Activated CD4-positive, alpha-beta T cell treated with anti-CD3 and anti-CD28 coated beads for 24 hours (primary cell): ENCODE measurements at places on chromosomes 16 and 17.

DNA sequence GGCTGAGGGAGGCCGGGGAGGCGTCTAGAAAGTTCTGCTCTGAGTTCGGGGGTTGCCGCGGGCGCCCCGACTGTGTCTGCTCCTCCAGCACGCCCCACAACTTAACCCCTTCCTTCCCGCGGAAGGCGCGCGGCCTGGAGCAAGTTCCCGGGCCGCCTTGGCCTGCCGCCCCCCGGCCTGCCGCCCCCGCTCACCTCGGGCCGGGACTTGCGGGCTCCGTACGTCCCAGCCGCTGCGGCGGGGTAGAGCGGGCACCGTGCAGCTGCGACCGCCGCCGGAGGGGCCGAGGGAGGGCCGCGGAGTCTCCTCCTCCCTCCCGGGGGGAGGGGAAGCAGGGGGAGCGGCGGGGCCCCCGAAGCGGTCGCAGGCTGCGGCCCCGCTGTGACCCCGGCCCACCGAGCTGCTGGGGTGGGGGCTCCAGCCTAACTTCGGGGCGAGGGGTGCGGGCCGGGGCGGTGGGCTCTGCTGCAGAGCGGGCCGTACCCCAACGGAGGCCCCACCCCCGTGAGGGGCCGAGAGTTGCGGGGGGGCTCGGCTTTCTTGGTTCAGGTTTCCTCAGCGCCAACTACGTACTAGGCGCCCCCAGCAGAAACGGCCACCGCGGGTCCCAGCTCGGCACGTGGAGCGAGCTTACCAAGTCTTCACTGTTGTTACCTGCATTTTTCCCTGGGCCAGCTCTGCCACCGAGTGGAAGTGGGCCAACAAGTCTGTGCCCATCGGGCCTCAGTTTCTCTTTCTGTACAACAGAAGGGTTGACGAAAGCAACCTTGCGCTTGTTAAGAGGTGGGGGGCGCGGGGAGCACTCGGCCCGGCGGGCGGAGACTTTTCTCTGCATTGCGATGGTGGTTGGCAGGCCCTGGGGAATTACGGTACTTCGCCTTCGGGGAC is at the start of gene CCDC102A:
Gene CCDC102A (minus strand): TSS at position 266 of the 888 bp plus-strand sequence. CDS start 7,394 bp downstream, outside the sequence.
- peak; percentile 35 for DNase-seq

- DNase-seq = peak; percentile 33
Observed at GRCh38 chr16:3716831-3717234, 491 bp downstream of the TRAP1 start.

DNA sequence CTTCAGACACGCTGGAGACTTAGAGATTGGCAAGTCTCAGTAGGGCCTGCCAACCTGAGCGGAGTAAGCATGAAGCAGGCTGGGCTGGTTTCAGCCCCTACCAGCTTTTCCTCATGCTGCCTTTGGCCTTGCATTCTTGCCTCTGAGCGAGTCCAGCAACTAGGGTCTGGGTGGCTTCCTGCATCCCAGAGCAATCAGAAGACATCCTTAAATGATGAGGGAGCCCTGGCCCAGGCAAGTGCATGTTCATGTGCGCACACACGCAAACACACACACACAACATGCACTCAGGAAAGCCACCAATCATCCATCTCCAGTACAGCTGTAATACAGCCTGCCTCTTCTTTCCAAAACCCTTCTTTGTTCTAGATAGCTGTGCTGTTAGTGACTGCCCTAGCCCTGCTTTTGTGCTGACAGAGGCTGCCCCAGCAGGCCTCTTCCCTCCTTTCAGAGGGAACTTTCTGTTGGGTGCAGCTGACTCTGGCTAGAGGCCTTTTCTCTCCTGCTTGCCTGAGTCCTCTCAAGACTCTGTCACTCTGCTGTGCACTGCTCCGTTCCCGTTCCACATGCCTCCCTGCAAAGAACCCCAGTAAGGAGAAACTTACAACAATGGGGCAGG is 30.7 kb upstream of the TBX2 start:
- DNase-seq = no peak

- no peak for DNase-seq
Observed at GRCh38 chr16:15031179-15031578, 24.7 kb downstream of the NTAN1 start.

DNA sequence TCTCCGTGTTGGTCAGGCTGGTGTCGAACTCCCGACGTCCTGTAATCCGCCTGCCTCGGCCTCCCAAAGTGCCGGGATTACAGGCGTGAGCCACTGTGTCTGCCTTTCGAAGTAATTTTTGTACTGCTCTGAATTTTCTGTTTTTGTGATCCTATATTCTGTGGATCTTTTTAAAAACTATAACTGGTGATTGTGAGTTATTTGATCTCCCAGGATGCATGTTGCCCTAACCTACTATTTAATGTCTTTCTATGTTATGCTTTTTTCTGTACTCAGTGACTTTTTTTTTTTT is 2.5 kb downstream of the RSPRY1 start:
- no peak for DNase-seq

- DNase-seq = no peak
Observed at GRCh38 chr17:17355426-17355825, 52.3 kb downstream of the NT5M start.

DNA sequence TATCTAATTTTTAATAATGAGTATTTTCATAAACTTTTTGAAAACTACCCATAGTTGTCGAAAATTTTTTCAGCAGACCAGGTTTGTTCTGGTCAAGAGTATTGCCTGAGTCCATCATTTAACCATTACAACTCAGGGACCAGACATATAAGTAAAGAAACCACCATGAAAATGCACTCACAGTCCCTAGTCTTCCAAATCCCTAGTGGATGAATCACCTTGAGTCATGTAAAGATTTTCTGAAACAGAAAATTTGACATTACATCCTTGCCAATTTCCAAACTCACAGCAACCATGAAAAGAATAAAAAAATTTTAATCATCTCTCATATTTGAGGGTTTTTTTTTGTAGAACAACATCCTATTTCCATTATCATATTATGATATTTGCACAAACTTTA is 1337.5 kb upstream of the CDH8 start:
- no peak for DNase-seq

DNA sequence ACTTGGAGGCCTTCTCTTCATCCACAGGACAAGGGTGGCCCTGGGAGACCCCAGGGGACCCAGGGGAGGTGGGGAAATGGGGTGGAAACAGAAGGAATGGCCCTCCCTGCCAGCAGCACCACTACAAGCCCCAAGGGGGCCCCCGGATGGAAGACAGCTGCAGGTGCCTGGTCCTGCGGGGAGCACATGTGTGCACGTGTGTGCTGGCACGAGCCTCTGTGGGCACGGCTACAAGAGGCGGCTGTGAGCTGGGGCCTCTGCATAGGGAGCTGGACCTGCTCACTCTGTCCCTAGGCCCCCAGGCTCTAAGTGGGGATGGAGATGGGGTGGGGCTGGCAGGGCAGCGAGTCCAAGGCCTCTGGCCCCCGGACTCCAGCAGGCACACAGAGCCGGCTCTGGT is 13.2 kb upstream of the AATK start:
- DNase-seq = no peak

- DNase-seq = no peak
Observed at GRCh38 chr17:81383504-81384421, 11.5 kb upstream of the BAHCC1 start.

DNA sequence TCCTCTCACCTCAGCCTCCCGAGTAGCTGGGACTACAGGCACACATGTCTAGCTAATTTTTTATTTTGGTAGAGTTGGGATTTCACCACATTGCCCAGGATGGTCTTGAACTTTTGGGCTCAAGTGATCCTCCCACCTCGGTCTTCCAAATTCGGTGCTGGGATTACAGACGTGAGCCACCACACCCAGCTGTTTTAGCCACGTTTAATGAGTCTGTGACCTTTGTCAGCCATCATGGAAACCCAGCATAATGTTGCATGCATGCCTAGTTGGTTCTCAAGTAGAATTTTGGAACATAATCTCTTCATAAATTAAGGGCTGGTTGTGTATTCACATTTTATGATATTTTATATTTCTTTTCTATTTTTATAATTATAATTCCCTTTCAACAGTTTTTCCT is 42.0 kb downstream of the GOSR1 start:
- DNase-seq = no peak

DNA sequence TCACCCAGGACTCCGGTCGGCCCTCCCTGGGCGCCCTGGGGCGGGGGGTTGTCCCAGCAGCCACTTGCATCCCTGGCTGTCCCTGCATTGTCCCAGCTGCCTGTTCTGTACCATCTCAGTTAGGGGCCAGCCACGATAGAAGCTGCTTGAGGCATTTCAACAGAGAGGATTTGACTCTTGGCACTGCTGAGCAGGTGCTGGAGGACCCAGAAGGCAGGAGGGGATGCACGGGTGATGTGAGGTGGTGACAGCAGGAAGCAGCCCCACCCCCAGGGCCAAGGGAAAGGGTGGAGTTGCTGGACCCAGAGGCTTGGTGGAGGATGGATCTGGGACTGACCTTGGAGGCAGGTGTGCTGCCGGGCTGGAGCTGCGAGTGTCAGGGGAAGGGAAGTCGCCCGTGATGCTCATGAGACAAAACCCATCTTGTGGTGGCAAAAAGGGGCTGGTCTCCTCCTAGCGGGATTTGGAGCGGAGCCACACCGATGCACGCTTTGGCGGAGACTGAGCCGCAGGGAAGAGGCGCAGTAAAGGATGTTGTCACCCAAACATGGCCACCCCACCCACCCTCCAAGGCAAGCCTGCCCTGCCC is 188.0 kb upstream of the GSE1 start:
- DNase-seq = no peak

DNA sequence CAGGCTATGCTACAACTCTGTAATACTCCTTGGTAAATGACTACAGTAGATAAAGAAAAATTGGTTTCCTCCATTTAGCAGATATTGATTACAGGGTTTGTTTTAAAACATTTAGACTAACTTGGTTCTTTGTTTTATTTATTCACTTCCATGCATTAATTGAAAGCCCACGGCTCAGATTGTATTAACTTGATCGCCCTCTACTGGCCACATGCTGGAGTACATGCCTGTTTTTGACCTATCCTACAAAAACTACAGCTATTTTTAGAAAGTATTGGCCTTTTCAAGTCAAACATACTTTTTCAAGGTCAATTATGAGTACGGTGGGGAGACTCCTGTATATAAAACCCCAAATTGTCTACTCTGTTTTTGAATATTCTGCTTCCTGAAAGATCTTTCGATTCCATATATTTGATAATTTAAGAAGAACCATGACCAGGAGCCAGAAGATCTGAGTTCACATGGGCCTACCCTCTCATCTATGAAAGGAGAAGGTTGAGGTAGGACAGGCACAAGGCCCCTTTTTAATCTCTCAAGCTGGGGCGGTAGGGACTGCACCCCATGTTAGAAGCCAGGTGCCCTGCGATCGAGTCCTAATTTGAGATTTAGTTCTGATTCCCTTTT is 51.8 kb downstream of the CA10 start:
- peak; percentile 8 for DNase-seq

GRCh38 chr16:24075931-24076716 is 180.0 kb upstream of the CACNG3 start:
- no peak for DNase-seq

DNA sequence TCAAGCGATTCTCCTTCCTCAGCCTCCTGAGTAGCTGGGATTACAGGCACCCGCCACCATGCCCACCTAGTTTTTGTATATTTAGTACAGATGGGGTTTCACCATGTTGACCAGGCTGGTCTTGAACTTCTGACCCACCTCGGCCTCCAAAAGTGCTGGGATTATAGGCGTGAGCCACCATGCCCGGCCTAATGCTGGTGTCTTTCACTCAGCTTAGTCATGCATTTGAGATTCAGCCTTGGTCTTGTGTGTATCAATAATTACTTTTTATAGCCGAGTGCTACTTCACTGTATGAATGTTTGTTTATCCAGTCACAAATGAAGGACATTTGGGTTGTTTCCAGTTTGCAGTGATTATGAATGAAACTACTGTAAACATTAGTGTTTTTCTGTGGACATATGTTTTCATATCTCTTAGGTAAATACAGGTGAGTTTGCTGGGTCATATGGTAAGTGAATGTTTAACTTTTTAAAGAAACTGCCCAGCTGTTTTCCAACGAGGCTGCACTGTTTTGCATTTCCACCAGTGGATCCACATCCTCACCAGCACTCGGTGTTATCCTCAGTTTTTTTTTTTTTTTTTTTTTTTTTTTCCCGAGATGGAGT is 11.0 kb upstream of the PLCG2 start:
- no peak for DNase-seq

GRCh38 chr16:48491517-48491916 is 106.3 kb upstream of the SIAH1 start:
- no peak for DNase-seq

DNA sequence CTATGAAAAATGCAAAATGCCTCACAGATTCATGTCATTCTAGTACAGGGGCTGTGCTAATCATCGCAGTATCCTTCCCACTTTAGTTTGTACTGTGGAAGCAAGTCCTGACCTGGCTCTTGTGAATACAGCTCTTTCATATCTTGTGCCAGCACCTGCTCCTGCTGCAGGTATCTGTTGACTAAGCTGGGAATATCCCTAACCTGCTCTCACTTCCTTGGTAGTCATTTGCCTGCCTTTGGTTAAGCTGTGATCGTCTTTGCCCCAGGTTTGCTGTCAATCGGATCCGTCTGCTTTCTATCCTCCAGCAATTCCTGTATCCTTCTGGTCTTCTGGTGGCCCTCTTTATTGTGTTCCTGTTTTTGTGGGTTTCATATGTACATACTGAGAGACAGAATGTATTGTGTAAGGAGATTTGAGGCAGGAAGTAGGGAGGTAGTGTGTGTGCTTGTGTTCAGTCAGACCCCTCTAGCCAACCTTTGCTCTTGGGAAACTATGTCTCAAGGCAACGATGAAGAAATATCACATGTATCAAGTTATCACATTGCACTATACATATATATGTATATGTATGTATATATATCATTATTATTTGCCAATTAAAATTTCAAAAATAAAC is 7.7 kb upstream of the GINS3 start:
- DNase-seq = no peak

GRCh38 chr17:58630883-58631522 is 60.8 kb downstream of the TEX14 start:
- peak; percentile 4 for DNase-seq
